T-helper 17 cell (primary cell): ENCODE measurements at places on chromosomes 2 and 18.

GRCh38 chr18:46715062-46715461, 41.8 kb downstream of the ST8SIA5 start:
- H3K4me3 ChIP-seq = no peak overlapping the region
- peaks cover 41% of the 10 kb centered on the region for H3K27me3 ChIP-seq
- H3K4me1 ChIP-seq = peaks cover 2% of the 10 kb centered on the region
- H3K36me3 ChIP-seq = no peaks in the 10 kb centered on the region
- no peak overlapping the region for H3K27ac ChIP-seq

DNA sequence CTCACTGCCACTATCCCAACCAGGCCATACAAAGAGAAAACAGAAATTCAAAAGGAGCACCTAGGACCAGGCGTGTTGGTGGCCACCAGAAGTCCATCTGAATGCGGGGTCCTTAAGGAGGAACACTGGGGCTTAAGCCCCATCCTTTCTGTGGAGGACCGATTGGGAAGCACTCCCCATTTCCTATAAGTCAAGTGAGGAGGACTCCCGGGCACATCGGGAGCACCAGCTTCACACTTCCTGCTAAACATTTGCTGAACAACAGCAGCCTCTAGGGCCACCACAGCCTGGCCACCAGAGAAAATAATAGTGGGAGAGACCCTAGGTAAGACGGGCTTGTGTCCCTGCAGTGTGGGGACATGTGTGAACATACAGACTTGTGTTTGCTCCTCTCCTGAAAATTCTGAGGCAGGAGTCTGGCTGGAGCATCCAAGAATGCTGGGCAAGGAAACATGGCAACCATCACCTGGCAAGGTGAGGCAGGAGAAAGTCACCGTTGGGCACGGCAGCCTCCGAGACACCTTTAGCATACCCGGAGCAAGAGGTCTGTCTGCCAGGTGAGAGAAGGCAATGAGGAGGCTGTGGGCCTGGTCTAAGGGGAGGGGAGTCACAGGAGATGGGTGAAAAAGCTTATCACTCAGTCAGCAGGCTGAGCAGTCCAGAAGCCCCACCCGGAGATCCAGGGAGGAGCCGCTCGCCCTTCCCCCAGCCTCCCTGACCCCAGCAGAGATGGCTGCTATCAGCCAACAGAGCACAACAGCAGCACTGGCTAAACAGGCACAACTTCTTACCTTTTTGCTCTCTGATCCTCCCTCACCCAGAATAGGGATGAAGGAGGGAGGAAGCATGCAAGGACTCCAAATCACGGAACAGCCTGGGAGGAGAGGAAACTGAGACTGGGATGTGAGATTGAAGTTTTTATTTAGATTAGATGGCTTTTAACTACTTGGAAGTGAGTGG, 282.3 kb downstream of the EIPR1 start:
- H3K27ac ChIP-seq = peak overlapping the region; percentile 6
- DNase-seq = no peak
- H3K4me1 ChIP-seq = peaks cover 2% of the 10 kb centered on the region
- no peak overlapping the region for H3K4me3 ChIP-seq

GRCh38 chr2:152580714-152581113, 136.5 kb downstream of the PRPF40A start:
- no peaks in the 10 kb centered on the region for H3K36me3 ChIP-seq
- DNase-seq = no peak
- no peak overlapping the region for H3K27ac ChIP-seq
- H3K4me3 ChIP-seq = no peak overlapping the region

DNA sequence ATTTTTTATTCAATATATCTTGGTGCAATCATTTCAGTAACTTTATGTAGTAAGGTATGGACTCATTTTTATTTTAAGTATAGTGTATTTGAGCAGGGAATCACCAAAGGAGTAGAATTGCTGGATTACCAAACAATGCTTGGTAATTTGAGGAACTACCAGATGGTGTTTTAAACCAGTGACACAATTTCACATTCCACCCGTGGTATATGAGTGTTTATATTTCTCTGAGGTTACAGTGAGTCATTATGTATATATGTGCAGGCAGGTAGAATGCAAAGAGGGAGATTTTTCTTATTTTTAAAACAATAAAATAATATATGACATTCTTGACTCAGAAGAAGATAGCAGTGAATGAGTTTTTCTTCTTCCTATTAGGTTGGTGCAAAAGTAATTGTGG, 596.9 kb downstream of the DCC start:
- H3K27me3 ChIP-seq = no peaks in the 10 kb centered on the region
- H3K27ac ChIP-seq = no peak overlapping the region
- H3K4me1 ChIP-seq = no peaks in the 10 kb centered on the region
- no peak for DNase-seq
- no peaks in the 10 kb centered on the region for H3K36me3 ChIP-seq
- no peak overlapping the region for H3K4me3 ChIP-seq

DNA sequence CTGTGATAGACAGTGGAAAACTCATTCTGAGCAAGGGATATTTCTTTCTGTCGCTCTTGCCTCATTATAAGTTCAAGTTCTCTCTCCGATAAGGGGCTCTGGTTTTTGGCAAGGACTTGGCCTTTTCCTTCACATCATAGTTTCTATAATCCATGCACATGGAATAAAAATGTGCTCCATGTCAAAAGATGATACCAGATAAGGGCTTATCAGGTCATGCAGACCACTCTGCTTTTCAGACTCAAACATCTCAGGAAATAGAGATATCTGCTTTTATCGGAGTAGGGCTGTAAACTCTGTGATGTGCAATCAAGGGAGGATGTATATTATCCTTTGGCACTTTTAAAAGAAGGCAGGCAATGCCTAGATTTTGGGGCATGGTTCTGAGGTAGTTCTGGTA, 45.0 kb upstream of the DARS1 start:
- H3K27me3 ChIP-seq = no peaks in the 10 kb centered on the region
- DNase-seq = no peak
- peaks cover 9% of the 10 kb centered on the region for H3K4me1 ChIP-seq
- H3K27ac ChIP-seq = no peak overlapping the region
